ENCODE measurements at places on chromosomes 1 and 21.

GRCh38 chr1:109467301-109467777 is 993 bp downstream of the SYPL2 start:
- no peak for DNase-seq

GRCh38 chr1:180966744-180967536 is 54.2 kb downstream of the KIAA1614 start:
- DNase-seq: no peak

- DNase-seq: no peak
These were observed 42.6 kb upstream of the COL6A1 start for GRCh38 chr21:45938811-45939520.

DNA sequence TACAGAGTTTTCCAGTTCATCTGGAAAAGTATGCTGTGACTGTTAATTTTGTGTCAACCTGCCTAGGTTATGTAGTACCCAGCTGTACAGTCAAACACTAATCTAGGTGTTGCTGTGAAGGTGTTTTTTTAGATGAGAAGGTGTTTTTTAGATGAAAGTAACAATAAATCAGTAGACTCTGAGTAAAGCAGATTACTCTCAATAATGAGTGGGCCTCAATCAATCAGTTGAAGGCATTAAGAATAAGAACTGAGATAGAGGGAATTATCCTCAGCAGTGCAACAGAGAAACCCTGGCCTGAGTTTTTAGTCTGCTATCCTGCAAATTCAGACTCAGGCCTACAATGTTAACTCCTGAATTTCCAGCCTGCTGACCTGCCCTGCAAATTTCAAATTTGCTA is 33.5 kb downstream of the SCAF4 start:
- no peak for DNase-seq

GRCh38 chr1:173112129-173112528 is 61.4 kb upstream of the TNFSF18 start:
- no peak for DNase-seq

- no peak for DNase-seq
These were observed 28.3 kb downstream of the CBR1 start for GRCh38 chr21:36098182-36098532.

DNA sequence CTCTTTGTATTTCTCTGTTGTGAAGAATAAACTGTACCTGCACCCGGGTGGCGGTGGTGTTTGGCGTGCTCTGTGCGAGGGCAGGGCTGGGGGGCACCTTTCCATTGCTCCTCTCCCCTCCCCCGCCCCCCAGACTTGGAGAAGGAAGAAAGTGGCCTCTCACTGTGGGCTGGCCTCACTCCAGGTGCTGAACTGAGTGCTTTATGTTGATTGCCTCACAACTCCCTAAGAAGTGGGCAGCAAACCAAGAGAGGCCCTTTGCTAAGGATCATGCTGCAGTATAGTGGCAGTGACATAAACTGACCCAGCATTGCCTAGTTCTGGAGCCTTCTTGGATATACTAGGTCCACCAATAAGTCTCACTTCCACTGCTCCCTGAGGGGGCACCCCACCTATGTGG is 20.2 kb downstream of the A3GALT2 start:
- DNase-seq: no peak

DNA sequence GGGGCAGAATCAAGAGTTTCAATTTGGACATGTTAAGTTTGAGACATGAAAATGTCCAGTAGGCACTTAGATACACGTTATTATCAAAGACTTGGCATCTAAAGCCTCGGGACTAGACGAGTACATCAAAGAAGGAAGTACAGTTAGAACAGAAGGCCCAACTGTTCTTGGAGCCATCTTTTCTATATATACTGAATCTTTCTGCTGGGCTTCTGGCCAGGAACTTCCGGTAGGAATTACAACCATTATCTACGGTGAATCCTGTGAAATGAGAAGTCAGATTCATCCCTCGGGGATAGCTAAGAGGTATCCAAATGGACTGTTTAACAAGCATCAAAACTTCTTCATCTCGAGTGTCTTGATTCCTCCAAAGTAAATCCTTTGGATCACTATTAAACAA is 34.4 kb upstream of the NRDC start:
- DNase-seq: no peak

DNA sequence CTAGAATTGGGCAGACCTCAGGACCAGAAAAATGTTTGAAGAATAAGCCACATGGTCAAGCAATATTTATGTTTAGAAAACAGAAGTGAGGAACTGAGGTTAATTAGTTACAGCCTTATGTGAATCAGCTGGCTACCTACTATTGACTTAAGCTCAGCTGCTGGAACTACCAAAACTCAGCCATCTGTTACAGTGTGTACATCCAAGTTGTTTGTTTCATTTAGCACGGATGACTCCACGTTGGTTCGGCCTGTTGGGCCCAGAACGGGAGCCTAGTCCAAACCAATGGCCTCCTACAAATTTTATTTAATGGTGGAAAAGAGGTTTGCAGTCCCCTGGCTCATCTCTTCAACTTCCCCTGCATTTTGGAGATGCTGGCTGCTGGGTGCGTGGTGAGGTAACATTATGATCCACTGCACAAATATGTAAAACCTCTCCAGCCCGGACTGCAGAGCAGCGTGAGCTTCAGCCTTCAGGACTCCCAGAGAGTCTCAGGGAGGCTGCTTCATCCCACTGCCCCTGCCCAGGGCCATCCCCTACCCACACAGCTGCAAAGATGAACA is 143.4 kb downstream of the ZZZ3 start:
- DNase-seq: peak; percentile 28
